ENCODE measurements at places on chromosomes 6 and 20.

DNA sequence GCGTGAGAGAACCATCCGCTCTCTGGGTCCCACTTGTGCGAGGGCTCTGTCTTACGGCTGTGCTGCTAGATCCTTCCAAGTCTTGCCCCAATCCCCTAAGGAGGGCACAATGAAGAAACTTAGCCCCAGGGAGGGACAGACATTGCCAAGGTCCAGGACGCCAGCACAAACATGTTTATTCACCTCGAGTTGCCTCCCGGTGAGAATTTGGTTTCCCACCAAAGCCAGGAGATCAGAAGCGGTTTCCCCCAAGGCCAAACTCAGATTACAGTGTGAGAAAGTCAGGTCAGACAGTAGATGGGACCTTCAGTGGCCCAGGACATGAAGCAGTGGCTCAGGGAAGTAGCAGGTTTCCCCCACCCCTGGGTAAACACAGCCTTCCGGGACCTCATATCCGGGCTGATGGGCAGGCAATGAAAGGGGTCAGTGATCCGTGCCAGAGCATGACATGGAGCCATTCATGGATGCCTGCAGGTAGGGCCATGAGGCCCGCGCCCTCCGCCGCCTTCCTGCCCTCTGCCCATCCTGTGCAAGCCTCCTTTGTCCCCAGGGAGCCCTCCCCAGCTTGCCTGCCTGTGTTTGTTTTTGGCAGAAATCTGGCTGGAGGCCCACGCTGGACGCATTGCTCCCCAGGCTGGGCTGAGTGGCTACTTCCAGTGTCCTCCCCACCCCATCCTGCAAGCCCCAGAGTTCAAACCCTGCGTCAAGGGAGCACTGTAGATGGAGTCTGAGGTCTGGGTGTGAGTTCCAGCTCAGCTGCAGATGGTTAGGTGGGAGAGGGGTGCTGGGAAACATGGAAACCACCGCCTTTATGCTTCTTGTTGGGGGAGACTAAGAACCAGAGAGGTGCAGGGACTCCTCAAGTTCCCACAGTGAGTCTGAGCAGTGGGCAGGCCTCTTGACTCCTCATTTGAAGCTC is 2.0 kb downstream of the BPIFB2 start:
- no peak for DNase-seq

GRCh38 chr6:168060521-168060931 is 18.5 kb downstream of the FRMD1 start:
- no peak for DNase-seq

- DNase-seq, result no peak
These were observed 128.8 kb upstream of the PDE7B start for GRCh38 chr6:135722679-135723078.

DNA sequence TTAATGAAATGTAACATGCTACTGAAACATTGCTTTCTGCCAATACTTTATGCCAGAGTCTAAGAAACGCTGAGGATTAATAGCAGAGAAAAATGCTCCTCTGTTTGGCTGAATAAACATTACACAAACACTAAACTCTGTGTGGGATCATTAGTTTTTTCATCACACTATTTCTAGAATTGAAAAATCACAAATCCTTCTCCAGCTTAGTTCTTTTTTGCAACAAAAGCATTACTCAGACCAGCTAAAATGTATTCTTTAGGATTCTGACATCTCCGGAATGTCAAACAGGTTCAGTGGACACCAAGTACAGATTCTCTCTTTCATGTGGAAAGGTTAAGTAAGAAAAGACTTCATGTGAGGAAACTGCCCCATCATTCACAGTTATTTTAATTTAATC is 226.9 kb downstream of the SIM1 start:
- no peak for DNase-seq

DNA sequence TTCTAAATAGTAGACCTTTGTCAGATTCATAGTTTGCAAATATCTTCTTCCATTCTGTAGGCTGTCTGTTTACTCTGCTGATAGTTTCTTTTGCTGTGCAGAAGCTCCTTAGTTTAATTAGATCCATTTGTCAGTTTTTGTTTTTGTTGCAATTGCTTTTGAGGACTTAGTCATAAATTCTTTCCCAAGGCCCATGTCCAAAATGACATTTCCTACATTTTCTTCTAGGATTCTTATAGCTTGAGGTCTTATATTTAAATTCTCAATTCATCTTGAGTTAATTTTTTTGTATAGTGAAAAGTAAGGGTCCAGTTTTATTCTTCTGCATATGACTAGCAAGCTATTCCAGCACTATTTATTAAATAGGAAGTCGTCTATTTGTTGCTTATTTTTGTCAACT is 287.0 kb downstream of the PACRG start:
- no peak for DNase-seq

DNA sequence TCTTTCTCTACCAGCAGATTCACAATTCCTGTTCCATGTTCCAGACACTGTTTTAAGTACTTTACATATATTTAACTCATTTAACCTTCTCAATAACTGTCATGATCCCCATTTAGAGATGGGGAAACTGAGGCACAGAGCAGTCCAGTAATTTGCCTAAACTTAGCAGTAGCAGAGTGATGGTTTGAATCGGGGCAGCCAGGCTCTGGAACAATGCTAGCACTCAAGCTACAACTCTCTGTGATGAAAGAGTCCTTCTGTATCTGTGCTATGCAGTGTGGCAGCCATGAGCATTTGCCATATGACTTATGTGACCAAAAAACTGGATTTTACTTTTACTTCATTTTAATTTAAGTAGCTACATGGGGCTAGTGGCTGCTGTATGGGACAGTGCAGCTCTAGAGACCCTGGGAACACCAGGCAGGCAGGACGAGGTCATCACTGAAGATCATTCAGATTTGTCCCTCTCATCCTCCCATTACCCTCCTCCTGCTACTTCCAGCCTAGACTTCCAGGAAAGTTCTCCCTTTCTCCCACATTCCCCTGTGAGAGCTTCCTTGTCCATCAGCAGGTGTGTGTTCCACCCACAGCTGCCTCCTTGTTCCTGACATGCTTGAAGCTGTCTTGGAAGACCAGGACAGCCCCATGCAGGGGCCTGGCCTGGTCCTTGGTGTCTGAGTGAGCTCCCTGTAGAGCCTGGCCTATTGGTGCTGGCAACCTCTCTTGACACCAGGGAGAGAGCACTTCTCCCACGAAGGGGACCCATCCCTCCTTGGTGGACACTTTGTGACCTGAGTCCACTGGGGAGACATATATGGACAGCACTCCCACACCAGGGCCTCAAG is 157.0 kb downstream of the MRPL14 start:
- no peak for DNase-seq

DNA sequence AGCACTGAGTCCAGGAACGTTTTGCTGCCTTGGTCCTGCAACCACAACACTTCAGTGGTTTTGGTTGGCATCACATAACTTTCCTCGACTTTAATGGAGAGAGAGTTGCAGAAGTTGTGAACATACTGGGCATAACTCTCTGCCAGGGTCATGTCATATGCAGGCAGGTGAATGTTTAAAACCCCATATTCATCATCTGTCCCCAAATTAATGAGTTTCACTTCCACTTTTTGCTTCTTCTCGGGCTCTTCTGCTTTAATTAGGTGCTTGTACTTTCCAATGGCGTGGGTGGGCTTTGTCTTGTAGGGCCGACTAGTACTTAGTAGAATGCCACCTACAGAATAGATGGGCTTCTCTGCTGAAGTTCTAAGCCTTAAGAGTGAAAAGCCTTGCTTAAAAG is 45.2 kb upstream of the TFAP2A start:
- no peak for DNase-seq

DNA sequence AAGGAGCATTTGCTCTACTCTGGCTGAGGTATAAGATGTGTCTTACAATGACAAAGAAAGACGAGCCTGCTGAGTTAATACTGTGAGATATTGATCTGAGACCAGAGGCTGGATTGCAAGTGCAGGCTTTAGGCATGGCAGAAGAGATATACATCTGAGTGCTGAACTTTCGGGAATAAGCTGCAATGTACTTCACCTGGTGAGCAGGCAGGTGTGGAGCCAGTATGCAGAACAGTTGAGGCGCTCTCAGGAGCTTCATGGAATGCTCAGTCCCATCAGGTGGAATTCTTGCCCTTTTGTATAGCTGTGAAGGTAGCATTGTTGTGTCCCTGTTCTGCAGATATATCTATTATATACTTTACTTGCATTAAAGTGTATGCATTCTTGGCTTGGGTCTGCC is 179.3 kb upstream of the RIMS1 start:
- DNase-seq, result no peak

Data from inflammatory macrophage (primary cell).